ENCODE measurements at places on chromosomes 4 and X.

DNA sequence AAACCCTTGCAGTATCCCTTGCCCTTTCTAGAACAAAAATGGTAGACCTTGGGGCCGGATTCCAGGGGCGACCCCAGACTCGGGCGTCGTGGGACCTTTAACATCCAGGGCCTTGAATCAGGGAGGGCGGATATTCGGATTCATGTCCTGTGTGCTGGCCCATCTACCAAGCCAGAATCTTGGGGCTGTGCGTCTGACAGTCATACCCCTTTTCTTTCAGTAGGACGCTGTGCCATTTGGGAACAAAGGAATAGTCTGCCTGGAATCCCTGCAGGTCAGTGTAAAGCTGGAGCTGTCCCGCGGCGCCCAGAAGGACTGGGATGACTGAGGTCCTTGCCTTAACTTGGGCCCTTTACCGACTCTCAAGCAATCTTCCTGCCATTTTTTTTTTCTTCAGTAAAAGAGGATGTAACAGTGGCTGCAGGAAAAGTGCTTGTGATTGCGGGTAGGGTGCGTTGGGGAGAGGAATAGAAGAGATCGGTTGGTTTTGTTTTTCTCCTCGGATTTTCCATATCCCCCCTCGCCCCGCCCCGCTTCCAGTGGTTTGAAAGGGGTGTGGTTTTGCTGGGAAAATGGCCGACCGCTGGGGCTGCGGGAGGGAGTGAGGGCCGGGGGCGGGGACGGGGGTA lies 518 bp downstream of the ARMCX1 start:
- no peak for DNase-seq

DNA sequence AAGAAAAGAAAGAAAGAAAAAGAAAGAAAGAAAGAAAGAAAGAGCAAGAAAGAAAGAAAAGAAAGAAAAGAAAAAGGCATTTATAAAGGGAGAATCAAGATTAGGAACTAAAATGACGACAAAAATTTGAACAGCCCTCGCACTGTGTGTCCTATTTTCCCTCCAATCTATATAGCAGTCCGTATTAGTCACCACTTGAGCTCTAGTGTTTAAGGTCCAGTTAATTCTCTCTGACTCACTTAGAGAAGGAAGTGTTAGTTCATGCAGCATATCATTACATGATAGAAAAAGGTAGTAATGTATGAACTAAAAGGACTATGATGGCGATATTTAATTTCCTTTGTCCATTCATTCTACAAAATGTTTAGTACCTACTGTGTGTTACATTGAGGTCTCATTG lies 122.7 kb downstream of the CBLL2 start:
- no peak for DNase-seq

DNA sequence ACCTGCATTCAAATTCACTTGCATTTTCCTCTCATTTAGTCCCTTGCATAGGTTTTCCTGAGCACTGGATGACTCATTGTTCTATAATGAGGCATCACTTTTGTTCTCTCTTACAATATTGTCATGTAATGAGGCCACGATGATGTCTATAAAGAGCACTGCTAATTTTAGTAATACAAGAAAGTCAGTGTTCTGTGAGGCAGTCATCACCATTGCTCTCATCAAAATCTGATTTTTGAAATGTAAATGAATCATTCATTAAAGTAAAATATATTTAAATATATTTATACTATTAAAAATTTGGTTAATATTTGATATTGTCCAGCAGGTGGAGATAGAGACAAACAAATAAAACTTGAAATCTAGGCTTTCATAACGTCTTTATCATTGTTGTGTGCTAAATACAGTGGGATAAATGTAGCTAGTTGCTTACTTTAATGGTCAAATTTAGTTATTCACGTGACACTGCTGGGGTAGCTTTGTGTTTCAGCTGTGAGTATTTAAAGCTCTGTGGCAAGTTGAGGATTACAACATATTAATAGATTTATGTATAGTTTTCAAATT lies 15.4 kb downstream of the HMGB2 start:
- peak; percentile 46 for DNase-seq

- DNase-seq, result no peak
Observed at GRCh38 chrX:22366166-22366702, 93.5 kb downstream of the CBLL2 start.

DNA sequence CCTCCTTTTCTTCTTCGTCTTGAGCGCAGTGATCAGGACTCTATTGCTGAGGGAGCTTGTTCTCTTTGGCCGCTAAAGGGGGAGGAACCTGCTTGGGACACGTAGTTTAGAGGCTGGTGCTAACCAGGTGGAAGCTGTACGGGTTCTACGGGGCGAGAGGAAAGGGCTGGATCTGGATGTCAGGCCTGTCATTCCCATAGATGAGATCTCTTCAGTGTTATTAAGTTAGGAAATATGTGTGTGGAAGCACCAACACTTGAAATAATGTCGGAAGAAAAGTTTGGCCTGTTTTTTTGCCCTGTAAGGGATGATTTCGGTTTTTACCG lies 643 bp downstream of the SRP72 start:
- no peak for DNase-seq

GRCh38 chrX:116285501-116285900 lies 115.0 kb downstream of the AGTR2 start:
- no peak for DNase-seq
